ENCODE measurements at places on chromosomes 5 and 9.

DNA sequence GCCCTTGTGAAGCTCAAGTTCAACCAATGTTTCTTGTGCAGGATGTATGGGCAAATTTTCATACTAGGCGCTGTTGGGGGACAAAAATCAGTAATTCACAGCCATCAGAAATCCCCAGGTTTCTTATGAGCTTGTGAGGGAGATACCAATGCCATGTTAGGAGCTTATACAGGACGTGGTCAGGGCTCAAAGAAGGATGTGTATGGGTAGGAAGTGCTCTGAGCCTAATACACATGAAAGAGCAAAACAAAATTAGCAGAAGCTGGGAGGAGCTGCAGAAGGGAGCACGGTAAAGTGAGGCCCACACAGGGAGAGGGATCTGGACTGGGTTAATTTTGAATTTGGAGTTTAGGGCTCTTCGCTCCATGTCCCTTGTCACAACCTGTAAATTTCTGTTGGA, 114.6 kb upstream of the MAP3K1 start:
- no peak for DNase-seq

DNA sequence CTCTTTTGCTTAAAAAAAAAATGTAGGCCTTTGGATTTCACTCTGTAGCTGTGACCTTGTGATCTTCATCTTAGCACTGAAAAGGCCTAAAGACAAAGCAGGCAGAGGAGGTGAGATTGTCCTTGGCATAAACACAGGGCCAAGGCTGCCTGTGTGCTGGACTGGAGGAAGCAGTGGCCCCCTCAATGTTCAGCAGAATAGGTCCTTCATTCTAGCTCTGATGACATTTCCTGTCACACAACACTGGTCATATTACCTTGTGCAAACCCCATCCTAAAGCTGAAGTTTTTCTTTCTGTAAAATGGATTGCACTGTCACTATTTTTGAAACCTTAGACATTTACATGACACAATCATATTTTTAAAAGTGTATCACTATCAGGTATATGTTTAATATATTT, 147.4 kb downstream of the INSYN2B start:
- DNase-seq, result no peak

- DNase-seq, result no peak
Measured at GRCh38 chr5:1547655-1548054, 23.9 kb upstream of the LPCAT1 start.

- DNase-seq, result no peak
Measured at GRCh38 chr5:167643631-167644280, 647.7 kb upstream of the WWC1 start.

- no peak for DNase-seq
Measured at GRCh38 chr9:99073347-99073746, 31.6 kb upstream of the TGFBR1 start.

GRCh38 chr5:136030956-136031611, 2.3 kb downstream of the TGFBI start:
- DNase-seq, result peak; percentile 39

DNA sequence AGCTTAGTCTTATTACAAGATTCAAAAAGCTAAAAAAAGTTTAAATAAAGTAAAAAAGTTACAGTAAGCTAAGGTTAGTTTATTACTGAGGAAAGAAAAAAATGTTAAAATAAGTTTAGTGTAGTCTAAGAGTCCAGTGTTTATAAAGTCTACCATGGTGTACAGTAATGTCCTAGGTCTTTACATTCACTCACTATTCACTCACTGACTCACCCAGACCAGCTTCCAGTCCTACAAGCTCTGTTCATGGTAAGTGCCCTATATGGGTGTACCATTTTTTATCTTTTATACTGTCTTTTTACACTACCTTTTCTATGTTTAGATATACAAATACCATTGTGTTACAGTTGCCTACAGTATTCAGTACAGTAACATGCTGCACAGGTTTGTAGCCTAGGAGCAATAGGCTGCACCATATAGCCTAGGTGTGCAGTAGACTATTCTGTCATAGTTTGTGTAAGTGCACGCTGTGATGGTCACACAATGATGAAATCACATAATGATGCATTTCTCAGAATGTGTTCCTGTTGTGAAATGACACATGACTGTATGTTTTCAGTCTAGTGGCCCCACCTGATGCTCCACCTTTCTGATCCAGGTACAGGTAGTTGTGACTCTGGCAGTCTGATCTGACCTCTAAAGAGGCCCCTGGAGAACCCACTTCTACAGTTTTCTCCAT, 45.7 kb downstream of the SNX18 start:
- no peak for DNase-seq

DNA sequence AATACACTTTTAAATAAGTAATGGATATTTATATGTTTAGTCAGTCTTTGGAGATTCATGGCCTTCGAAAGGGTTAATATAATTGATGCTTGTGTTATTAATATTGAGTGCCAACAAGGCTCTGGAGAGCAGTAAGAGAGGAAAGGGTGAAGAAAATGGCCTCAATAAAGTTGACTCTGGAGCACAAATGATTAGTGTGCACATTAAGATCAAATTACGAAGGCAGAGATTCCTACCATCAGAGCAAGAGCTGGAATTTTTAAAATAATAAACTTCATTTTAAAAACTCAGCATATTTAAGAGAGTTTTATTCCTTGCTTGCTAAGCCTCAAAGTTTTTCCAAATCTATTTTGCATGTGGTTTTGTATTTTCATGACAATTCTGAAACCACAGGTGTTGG, 14.8 kb downstream of the SLC44A1 start:
- DNase-seq, result no peak

DNA sequence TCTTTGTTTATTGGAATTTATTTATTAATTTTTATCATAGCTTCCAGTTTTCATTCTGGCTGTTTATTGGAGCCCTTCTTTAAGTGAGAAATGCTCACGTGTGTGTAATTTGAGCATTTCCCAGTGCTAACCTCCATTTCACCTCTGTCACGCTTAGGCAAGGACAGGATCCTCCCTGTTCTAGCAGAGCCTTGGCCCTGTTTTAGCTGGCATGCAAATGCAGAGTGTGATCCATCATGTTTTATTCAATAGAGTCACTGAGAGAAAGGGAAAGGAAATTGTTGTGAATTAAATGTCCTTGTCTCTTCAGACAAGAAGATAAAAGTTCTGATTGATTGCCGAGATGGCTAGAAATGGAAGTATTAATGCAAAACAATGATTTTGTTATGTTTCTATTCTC, 137.3 kb upstream of the ACO1 start:
- no peak for DNase-seq

GRCh38 chr5:179762781-179763176, 30.2 kb downstream of the MAML1 start:
- DNase-seq, result no peak

DNA sequence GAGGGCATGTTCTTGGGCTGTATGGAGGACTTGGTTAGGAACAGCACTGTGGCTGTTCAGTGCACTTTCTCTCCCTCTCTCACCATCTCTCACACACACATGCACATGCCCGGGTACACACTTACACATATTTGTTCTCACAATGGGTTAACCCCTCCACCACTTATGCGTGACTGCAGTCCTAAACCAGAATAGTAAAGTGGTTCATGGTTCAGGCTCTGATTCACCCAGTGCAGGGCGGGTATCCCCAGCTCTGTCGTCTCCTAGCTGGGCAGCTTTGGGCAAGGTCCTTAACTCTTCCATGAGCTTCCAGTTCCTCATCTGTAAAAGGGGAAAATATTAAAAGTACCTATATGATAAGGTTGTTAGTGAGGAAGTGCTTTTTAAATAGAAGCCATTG, 45.3 kb upstream of the GALNT10 start:
- DNase-seq, result no peak

DNA sequence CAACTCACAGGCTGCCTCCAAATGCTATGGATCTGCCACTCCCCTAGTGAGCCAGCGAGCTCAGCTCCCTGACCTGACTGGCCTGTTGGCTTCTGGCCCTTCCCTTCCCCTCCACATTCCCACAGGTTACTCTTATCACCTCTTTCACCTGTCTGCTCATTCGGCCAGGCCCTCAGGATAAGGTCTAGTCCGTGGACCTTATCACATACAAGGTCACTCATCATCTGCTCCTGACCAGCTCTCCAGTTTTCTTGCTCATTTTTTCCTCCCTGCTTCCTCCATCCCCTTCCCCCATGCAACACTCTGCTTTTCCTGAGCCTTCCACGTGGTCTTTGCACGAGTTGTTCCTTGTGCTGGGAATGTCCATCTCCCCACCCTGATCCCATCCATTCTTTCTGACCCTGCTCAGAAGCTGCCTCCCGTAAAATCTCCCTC, 25.9 kb upstream of the NDST1 start:
- DNase-seq, result no peak

- no peak for DNase-seq
Measured at GRCh38 chr5:178429491-178430185, 160.6 kb downstream of the COL23A1 start.

- DNase-seq, result no peak
Measured at GRCh38 chr5:173864126-173865050, 23.8 kb upstream of the CPEB4 start.

DNA sequence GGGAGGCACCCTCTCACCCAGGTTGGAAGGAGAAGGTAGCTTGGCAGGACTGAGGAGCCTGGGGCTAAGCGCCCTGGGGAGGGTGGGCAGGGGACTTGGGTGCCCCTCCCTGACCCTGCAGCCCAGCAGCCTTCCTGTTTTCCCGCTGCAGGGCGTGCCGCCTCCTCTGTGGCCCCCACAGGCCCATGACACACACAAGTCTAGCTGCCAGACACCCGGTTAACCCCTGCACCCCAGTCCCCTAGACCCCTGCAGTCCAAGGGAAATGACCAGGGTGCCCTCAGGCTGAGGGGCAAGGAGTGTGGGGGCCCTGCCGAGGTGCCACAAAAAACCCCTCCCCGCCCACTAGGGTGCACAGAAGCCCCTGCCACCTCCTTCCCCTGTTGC, 33.0 kb downstream of the GOLGA2 start:
- no peak for DNase-seq

- no peak for DNase-seq
Measured at GRCh38 chr5:178234750-178235587, 2.4 kb upstream of the PHYKPL start.

DNA sequence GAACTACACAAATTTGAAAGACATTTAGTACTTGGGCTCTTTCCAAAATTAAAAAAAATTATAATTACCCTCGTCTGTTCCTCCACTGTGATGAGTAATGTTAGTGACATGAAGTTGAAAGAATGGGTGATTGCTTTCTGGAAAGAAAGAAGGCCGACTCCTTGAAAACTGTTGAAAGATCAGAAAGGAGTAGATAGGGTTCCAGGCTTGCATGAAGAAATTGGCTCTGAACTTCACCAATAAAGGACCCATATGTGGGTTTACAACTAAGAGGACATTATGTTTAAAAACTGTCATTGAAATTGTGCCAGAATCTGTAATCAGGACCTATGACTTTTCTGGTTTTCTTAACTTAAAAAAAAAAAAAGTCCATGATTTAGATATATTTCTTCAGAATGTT, 20.7 kb upstream of the MOCS2 start:
- DNase-seq, result no peak

GRCh38 chr5:16931334-16932110, 4.6 kb downstream of the MYO10 start:
- DNase-seq, result no peak

DNA sequence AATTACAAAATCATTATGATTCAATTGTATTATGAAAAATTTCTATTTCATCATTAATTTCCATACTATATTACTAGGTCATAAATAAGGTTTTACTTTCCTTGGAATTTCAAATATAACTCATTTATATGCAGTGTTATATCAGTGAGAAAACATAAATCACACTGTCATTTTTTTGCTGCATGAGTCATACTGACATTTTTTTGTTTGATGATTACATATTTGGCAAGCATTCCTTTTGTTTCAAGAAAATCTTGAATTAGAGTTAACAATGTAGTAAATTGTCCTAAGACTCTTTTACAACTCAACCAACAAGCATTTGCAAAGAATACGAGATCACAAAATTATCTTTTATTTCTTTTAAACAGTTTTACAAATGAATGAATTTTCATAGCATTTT, 298.4 kb upstream of the SEMA6A start:
- no peak for DNase-seq

GRCh38 chr5:11595045-11595444, 309.2 kb downstream of the CTNND2 start:
- DNase-seq, result no peak

DNA sequence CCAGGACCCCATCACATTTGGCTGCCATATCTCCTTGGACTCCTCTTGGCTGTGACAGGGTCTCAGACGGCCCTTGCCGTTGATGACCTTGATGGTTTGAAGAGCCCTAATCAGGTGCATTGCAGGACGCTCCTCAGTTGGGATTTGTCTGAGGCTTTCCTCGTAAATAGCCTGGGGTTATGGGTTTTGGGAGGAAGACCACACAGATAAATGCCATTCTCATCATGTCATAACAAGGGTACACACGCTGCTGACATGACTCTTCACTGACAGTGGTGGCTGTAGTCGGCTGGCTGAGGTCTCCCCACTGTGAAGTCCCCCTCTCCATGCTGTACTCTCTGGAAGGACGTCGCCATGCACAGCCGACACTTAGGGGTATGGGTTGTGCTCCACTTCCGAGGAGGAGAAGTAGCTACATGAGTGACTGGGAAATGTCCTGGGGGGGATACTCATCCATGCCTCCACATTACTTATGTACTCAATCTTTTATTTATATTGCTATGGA, 42.9 kb upstream of the SPTLC1 start:
- no peak for DNase-seq

GRCh38 chr9:4902135-4902475, 83.0 kb upstream of the JAK2 start:
- no peak for DNase-seq

DNA sequence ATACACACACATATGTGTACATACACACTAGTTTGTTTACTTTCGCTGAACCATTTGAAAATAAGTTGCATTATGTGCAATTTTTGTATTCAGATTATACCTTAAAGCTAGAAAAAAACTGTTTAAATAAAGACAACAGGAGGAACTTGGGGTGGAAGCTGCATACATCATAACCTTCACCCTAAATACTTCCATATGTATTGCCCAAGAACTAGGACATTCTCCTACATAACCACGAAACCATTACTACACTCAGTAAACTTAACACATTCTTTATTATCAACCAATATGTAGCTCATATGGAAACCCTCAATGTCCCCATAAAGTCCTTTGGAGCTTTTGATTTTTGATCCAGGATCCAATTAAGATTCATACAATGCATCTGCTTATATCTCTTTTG, 83.3 kb downstream of the GIN1 start:
- DNase-seq, result no peak

DNA sequence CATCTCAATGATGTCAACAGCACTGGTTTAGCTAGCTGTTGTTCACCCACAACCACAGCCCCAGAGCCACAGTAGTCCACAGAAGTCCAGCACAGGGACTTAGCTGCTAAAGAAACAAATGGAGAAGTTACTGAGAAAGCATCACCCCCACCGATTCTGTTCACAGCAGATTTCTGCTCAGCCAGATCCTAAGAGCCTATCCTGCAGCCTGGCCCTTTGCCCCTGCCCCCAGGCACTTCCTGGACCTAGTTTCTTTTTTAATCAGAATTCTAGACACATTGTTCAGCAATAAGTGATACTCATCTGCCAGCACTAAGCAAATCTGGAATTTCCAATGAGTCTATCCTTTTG, 7.4 kb downstream of the B4GALT1 start:
- DNase-seq, result peak; percentile 72

- DNase-seq, result no peak
Measured at GRCh38 chr5:54611290-54611951, 93.9 kb downstream of the SNX18 start.

- DNase-seq, result no peak
Measured at GRCh38 chr5:61307611-61308010, 24.4 kb upstream of the ZSWIM6 start.

- no peak for DNase-seq
Measured at GRCh38 chr5:121993191-121993590, 31.4 kb downstream of the SRFBP1 start.

All from RWPE2 (cell line).